M059J (cell line): ENCODE measurements at places on chromosomes 5 and 9.

- DNase-seq = no peak
These were observed 237.5 kb downstream of the GADD45G start for GRCh38 chr9:89842267-89842768.

DNA sequence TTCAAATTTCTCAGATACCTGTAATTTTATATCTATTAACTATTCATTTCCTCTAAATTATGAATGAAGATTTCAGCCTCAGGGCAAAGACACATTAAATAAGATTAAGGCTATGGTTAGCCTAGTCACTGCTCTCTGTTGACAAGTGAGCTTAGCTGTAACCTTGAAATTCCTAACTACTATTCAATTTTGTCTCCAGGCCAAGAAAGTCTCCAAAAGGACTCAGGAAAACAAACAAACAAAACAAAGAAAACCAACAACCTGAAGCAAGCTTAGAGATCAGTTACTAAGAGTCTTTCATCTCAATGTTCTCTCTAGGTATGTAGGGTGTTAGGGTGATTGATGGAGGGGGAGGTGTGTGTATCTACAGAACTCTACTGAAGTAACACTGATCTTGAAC is 9.6 kb upstream of the CTNNAL1 start:
- DNase-seq = peak; percentile 51

DNA sequence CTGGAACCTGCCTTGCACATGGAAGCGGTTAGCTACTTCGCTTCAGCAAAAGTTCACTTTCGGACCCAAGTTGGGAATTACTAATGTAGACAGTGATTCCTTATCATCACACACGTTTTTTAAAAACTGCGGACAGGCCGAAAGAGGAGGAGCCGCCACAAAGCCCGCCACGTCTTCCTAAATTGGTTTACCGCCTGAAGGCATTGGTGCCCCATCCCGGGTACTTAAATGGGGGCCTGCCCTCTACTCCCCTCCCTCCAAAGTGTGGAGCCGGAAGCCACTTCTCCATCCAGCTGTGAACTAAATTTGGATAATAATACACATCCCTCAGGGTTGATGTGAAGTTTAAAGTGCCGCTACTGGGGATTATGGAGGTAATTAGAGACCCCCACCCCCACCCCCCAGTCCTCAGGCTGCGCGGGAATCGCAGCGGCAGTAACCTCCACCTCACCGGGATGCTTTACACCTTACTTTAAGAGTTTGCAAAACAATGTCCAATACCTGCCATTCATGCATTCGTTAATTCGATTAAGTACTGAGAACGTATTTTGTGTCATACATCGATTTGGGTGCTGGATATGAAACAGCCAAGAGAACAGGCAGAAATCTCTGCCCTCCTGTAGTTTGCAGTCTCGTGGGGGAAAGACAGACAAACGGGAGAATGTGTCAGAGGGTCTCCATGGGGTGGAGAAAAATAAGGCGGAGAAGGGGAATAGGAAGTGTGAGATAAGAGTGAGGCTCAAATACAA is 937 bp upstream of the MACROH2A1 start:
- DNase-seq = no peak

GRCh38 chr5:175688352-175689146 is 30.7 kb downstream of the HRH2 start:
- no peak for DNase-seq

- DNase-seq = peak; percentile 71
These were observed 8.4 kb downstream of the FNBP1 start for GRCh38 chr9:130034570-130034969.

DNA sequence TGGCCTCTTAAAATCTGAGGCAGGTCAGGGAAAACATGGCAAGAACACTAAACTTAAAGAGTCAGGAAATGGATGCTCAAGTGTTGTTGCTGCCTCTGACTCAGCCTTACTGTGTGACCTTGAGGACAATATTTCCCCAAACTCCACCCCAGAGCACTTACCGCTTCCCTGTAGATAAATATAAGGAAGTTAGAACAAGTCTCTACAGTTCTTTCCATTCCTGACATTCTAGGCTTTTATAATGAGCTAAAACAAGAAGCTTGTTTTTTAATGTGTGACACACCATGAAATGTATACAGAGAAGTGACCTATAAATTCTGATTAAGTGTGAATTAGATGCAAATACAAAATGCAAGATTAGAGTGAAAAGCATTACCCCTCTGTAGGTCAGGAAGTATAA is 129.3 kb downstream of the GRIA1 start:
- DNase-seq = peak; percentile 74

- peak; percentile 54 for DNase-seq
These were observed 70.0 kb upstream of the IL17B start for GRCh38 chr5:149448831-149449714.

GRCh38 chr9:107137495-107138202 is 145.4 kb upstream of the RAD23B start:
- peak; percentile 47 for DNase-seq

- DNase-seq = peak; percentile 17
These were observed 180.7 kb upstream of the TARS1 start for GRCh38 chr5:33260098-33260497.

GRCh38 chr9:107284636-107285035 is 1.6 kb downstream of the RAD23B start:
- DNase-seq = no peak

DNA sequence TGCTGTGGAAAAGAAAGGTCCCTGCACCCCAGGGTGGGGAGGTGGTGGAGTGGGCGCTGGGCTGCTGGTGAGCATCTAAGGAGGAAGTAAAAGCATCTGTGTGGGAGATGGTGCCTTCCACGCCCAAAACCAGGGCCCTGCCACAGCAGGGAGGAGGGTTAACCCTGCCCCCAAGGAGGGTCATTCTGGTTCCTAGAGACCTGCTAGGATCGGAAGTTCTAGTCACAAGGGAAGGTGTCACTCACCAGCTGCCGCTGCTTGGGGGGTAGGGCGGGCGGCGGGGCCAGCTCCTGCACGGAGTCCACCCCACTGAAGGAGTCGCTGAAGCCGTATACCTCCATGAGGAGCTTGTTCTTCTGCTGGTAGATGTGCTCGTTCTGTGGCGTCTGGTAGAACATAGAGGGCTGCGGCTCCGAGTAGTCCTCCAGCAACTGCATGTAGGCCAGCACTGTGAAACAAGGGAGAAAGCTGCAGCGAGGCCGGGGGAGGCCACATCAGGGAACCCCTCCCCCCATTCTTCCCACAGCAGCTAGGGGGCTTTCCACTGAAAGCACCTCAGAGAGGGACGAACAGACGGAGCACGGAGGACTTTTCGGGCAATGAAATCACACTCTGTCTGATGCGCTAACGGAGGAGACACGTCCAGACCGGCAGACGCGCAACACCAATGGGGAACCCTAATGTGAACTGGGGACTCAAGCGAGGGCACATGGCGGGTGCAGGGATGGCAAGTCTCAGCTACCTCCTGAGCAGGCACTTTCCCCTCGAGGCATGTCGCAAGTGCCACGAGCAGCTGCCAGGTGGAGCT is 76.4 kb downstream of the PRRT1B start:
- no peak for DNase-seq

DNA sequence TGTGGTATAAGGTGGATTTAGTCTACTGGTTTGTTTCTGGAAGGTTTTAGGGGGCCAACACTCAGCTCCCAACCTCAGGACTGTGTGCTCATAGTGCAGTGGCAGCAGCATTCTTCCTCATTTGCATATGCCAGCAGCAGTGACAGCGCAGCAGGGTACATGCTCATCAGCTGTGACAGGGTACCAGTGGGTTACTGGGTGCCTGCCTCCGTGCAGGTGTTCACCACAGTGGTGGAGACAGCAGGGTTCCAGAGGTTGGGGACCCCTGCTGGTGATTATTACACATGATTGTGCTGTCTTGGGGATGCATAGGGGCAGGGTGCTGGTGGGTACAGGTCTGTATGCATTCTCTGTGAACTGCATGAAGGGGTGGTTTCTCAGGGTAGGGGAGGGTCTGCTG is 45.5 kb upstream of the IFNE start:
- no peak for DNase-seq

DNA sequence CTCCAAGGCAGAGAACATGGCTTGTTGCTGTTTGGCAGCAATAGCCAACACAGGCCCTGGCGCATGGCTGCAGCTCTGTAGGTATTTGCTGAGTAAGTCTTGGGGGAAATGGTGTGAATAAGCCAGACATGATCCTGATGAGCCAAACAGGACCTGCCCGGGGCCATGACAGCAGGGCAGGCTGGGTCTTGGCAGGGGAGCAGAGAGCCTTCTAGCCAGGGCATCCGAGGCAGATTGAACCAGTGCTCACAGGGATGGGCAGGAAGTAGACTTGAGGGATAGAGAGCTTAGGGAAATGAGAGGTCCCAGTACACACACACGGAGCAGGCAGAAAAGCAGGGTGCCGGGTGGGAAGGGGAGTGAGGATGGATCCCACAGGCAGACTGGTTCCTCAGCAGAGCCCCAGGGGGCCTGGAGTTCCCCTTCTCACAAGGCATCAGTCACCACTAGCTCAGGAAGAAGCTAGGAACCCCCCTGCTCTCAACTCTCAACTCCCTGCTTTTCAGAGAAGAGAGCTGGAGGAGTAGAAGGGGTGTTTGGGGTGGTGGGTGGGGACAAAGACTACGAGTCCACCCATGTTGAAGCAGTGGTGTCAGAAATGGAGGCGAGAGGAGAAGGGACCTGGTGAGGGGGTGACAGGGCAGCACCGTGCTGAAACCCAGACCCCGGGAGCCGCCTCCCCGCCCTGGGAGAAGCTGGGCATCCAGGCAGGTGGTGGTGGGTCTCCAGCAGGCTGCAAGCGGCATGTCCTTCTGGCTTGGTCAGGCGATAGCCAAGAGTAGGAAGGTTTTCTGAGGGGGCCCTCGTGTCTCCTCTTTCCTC is 111.1 kb downstream of the RGS3 start:
- peak; percentile 90 for DNase-seq

GRCh38 chr5:16296946-16297345 is 117.4 kb upstream of the MARCHF11 start:
- no peak for DNase-seq

- DNase-seq = no peak
These were observed 79.1 kb upstream of the PPP1R26 start for GRCh38 chr9:135400496-135400895.

DNA sequence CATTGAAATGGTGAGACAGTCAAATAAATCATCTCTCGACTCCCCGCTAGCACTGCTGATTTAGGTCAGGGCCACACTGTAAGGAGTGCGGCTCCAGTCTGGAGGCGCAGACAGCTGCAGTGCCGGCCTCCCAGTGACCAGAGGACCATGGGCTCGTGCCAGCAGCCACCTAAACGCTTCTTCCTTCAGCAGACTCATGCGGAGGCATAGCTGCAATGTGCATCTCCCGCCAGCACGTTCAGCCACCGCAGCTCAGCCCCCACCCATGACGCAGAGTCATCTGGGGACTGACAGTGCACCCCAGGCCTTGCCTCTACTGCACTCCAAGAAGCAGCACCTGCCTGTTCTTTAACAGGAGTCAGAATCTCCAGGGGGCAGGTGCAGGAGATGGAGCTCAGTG is 13.6 kb upstream of the MAPK9 start:
- no peak for DNase-seq

- no peak for DNase-seq
These were observed 162.9 kb upstream of the DAB2 start for GRCh38 chr5:39587675-39588074.

- DNase-seq = no peak
These were observed 352.7 kb downstream of the MLLT3 start for GRCh38 chr9:20269620-20270019.

- no peak for DNase-seq
These were observed 96.9 kb downstream of the CWC27 start for GRCh38 chr5:64865662-64866061.

- peak; percentile 56 for DNase-seq
These were observed 232.8 kb downstream of the PDE4D start for GRCh38 chr5:59660737-59661136.

DNA sequence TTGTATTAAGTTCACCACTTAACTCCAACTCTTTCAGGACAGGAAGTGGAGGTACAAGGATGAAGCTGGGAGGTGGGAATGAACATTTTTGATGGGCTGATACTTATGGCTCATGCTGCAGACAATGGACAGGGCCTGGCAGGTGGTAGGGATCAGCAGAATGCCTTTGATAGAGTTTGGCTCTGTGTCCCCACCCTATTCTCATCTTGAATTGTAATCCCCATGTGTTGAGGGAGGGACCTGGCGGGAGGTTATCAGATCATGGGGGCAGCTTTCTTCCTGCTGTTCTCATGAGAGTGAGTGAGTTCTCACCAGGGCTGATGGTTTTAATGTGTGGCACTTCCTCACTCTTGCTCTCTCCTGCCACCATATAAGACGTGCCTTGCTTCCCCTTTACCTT is 87.3 kb upstream of the PRLR start:
- no peak for DNase-seq
